SK-N-DZ (cell line): ENCODE measurements at places on chromosomes 7 and 10.
A peak's percentile ranks its signal among the peaks of the same experiment; 100 is the strongest.

DNA sequence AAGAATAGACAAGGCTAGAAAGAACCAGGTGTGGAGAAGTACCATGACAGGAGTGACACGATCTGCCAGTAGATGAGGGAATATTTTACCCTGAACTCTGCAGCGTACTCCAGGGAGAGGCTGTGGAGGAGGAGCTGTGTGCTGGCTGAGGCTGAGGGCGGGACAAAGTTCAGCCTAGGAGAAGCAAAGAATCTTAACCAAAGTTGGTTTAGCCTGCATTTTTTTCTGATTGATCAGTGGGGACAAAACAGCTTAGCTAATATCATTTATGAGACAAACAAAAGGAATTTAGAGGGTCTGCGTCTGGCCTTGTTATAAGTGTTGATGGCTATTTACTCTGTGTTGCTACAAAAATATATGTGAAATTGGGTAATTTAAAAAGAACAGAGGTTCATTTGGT, 5.2 kb upstream of the NPSR1 start:
- no peak for DNase-seq

DNA sequence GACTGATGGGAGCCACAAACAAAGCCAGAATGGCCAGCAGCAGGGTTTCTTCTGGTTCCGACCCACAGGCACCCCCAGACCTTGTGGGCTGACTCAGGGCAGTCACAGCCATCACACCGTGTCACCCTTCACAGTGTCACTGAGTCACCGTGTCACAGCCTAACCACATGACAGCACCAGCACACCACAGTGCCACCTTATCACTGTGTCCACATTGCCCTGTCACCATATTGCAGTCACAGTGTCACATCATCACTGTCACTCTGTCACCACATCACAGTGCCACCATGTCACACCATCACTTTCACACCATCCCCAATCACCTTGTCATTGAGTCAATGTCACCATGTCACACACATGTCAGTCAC, 77.0 kb downstream of the OAT start:
- DNase-seq = no peak

GRCh38 chr10:33617381-33618080, 283.1 kb upstream of the NRP1 start:
- peak; percentile 52 for DNase-seq

DNA sequence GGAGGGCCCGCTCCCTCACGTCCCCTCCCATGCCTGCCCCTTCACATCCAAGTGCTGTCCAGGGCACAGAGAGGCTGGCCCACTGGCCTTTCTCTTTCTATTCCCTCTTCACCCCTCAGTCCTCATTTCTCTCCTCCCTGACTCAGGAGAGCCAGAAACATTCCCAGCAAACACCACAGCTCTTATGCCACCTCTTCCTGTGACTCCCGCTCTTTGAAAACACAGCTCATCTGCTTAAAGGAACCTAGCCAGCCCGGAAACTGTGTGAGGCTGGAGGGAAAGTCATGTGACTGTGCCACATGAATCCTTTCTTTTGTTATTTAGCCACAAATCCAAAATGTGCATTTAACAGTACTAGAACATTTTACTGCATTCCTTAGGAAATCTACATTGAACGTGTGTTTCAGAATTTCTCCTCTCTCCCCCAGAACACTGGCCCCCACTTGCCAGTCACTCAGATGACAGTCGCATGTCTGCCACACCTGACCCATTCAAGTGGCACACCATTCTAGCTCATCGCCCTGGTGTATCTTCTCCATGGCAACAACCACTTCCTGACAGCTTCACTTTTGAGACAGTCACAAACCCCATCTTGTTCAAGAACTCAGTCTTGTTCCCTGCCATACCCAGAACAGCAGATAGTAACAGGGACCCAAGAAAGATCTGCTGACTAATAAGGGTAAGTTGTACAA, 42.8 kb downstream of the GRB10 start:
- no peak for DNase-seq

DNA sequence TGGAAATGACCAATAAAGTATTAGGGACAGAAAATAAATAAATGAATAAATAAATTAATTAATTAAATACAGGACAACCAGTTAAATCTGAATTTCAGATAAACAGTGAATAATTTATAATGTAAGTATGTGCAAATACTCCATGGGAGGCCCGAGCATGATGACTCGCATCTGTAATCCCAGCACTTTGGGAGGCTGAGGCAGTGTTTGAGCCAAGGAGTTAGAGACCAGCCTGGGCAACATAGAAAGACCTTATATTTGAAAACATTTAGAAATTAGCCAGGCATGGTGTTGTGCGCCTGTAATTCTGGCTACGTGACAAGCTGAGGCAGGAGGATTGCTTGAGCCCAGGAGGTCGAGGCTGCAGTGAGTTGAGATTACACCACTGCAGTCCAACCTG, 123.7 kb downstream of the CUL2 start:
- no peak for DNase-seq

DNA sequence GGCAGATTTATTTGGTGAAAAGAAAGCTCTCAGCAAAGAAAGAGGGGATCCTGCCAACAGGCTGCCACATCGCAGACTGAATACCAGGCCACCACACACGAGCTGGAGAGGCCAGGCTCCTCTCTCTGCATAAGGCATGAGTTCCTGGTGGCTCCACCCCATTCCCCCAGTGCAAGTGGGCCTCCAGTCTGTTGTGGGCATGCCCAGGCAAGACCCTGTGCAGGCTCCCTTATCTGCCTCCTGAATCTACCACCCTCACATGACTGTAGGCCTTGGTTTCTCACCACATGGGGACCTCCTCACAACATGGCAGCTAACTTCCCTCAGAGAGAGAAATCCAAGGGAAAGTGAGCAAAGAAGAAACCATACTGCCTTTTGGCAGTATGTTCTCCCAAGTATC, 26.7 kb upstream of the CUL1 start:
- no peak for DNase-seq
